ENCODE measurements at places on chromosomes 2 and 18.

DNA sequence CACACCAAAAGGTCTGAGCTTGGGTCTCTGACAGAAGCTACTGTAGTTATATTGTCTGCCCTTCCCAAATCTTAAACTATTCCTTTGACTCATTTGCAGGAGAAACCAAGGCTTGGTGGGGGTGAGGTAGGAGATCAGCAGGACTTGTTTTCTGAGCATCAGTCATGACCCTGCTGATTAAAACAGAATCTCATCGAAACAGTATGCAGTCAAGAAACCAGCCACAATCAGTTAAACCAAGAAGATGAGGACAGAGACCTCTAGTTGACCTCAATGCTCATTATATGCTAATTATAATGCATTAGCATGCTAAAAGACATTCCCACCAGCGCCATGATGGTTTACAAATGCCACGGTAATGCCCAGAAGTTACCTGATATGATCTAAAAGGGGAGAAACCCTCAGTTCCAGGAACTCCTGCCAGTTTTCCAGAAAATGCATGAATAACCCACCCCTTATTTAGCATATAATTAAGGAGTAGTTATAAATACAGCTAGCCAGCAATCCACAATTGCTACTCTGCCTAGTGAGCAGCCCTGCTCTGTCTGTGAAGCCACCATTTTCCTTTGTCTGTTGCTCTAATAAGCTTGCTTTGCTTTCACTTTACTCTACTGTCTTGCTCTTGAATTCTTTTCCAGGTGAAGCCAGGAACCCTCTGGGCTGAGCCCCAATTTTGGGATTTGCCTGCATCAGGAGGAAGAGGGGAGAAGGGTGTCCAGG, 26.7 kb downstream of the DSC3 start:
- DNase-seq, result no peak

DNA sequence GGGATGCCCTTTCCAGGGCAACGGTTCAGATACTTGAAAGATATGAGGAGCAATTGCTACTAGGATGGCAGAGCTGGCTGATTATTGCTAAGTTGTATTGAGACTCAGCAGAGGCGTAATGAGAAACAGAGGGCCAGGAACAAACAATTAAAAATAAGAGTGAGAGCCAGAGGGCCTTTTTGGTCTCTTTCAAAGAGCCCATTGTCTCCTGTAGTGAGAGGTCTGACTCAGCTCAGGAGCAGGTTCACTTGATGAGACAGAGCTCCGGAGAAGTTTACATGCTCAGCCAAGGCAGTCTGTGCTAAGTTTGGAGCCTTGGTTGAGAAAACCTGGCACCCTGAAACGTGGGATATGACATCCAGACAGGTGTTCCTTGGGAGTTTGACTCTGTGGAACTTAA, 303.9 kb upstream of the DLGAP1 start:
- no peak for DNase-seq

- no peak for DNase-seq
Measured at GRCh38 chr2:218679119-218679518, 7.2 kb downstream of the STK36 start.

DNA sequence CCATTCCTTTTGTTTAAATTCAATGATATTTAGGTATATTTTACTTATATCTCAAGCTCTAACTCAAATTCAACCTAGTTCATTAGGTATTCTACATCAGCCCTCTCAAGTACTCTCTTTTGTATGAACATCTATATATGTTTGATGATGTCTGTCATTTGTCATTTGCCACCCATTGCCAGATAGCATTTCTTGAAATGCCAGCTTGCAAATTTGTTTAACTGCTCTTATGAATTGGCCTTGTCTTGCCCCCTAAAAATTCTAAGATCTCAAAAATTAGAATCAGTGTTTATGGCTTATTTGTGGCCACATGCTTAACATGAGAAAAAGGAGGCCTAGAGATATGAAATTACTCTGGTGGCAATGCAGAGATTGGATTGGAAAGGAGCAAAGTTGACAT, 1140.3 kb upstream of the DDX18 start:
- DNase-seq, result no peak

DNA sequence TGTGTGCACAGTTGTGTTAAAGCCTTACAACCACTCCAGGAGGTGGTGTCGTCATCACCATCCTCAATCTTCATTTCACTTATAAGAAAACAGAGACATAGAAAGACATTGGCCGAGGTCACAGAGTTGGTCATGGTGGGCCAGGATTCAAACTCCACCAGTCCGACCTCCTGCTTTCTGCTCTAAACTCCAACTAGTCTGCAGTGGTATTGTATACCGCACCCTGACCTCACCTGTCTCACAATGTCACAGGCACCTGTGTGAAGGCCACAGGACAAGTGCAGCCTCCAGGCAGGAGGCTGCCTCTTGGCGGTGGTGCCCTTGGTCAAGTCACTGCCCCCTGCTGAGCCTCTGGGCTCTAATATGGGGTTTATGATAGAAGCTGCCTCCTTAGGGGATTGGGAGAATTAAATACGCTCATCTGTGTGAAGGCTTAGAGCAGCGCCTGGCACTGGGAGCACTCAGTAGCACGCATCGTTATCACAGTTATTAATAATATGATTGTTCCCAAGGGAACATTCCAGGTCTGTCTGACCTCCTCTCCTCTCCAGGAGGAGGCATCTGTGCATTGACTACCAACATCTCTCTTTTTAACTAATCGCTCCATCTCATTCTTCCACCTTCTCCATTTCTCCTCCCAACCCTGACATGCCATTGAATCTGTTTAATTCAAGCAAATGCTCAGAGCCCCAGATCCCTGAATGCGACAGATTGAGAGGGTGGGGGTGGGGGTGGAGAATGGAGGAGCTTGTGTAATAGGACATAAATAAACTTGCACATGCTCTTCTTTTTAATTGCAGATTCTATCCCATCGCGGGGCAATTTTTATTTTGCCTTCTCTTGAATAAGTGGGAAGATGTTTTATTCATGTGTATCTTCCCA, 112.7 kb downstream of the MCFD2 start:
- DNase-seq, result no peak

DNA sequence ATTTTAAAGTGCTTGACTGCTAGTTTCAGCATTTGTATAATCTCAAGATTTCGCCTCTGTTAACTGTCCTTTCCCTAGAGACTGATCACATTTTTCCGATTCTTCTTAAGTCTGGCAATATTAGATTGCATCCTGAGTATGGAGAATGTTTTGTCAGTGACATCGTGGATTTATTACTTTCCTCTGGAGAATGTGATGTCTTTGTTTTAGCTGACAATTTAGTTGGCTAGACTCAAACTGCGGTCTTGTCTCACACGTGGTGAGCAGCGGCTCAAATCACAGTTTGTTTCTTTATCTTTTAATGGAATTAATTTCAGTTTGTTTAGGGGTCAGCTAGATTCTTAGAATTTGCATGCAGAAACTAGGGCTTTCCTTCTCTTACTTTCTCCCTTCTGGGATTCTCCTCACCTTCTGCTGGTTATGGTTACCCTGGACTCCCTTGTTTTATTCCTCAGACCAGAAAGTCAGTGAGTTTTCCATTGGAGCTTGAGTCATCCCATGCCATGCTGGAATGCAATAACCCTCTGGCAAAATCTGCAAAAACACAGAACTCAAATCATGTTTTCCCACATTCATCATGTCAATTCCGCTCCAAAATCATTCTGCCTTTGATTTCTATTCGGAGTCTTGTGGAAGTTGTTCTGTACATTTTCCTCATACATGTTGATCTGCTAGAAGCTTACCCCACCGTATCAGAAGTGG, 327.2 kb upstream of the TRIB2 start:
- no peak for DNase-seq

DNA sequence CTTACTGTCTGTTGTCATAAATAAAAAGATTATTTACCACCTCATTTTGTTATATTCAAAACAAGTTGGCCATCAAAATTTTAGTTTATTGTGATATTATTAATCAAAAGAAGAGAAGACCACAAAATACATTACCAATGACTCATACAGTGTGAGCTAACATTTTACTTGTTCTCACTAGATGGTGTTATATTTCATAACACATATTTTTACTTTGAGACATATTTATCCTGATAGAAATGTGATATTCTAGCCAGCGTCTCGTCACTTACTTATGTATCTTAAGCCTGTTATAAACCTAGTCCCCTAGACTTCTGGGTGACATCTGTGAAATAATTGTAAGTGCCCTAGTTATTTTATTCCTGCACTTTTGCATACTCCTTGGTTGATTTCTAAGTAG, 263.2 kb downstream of the CDH7 start:
- no peak for DNase-seq

GRCh38 chr2:145741181-145741580, 1221.3 kb upstream of the ZEB2 start:
- DNase-seq, result no peak

- no peak for DNase-seq
Measured at GRCh38 chr2:200155652-200156051, 150.8 kb upstream of the SPATS2L start.

GRCh38 chr2:105320651-105321215, 8.8 kb downstream of the TGFBRAP1 start:
- no peak for DNase-seq

DNA sequence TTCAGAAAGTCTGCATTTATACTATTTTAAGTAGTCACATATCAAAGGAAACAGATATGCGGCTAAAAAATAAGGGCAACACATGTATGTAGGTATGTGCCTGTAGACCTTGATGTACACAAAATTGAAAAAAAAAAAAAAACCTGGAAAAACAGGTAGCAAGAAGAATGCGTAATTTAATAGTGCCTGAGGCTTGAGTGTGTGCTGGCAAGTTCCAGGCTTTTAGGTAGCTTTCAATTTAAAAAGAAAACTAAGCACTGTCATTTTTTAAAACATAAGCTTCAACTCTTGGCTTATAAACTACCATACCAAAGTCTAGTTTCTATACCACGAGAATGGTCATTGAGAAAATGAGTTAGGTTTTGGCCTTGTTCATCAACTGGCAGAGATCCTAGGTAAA, 72.3 kb downstream of the OTX1 start:
- no peak for DNase-seq

DNA sequence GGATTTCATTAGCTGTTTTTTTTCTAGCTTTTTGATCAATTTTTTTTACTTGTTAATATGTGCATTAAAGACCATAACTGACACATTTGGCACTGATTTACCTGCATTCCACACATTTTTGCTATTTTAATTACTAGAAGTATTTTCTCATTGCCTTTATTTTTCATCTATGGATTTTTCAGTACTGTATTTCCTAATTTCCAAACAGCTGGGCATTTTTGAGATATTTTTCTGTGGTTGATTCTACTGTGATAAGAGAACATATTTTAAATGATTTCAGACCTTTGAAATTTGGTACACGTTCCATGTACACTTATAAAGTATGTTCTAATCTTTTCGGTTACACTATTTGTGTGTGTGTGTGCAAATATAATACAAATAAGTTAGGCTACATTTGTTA, 135.3 kb downstream of the PARD3B start:
- no peak for DNase-seq

GRCh38 chr2:46040563-46041155, 256.5 kb upstream of the EPAS1 start:
- no peak for DNase-seq

DNA sequence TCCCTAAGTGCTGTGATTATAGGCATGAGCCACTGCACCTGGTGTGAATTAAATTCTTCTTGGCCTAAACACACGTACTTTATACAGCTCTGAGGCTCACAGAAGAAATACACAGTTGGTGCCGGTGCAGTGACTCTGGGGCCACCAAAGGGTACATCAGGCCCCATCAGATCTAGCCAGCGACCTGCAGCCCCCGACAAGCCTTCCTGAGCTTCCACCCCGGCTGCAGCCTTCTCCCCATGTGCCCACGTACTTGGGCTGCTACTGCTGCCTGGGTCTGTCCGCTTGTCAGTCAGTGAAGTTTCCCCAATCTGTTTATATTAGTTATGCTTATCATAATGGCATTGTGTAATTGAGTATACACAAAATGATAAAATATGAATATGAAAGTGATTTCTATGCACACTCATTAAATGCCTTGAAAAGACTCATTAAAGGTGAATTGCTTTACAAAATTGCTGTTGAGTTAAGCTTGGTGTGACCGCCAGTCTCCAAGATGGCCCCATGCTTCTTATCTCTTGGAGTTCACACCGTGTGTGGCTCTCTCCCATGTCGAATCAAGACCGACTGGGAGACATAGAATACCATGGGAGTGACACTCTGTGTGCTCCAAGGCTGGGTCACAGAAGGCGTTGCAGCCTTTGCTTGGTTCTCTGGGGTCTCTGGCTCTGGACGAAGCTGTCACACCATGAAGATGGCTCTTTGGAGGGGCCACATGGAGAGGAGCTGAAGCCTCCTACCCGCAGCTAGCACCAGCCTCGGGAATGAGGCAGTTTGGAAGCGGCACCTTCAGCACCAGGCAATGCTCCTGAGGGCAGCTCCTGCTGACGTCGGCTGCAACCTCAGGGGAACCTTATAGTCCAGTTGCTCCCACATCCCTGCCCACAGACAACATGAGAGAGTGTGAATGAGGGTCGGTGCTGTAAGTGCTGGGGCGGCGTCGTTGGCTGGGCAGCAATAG, 29.2 kb upstream of the HPCAL1 start:
- no peak for DNase-seq

DNA sequence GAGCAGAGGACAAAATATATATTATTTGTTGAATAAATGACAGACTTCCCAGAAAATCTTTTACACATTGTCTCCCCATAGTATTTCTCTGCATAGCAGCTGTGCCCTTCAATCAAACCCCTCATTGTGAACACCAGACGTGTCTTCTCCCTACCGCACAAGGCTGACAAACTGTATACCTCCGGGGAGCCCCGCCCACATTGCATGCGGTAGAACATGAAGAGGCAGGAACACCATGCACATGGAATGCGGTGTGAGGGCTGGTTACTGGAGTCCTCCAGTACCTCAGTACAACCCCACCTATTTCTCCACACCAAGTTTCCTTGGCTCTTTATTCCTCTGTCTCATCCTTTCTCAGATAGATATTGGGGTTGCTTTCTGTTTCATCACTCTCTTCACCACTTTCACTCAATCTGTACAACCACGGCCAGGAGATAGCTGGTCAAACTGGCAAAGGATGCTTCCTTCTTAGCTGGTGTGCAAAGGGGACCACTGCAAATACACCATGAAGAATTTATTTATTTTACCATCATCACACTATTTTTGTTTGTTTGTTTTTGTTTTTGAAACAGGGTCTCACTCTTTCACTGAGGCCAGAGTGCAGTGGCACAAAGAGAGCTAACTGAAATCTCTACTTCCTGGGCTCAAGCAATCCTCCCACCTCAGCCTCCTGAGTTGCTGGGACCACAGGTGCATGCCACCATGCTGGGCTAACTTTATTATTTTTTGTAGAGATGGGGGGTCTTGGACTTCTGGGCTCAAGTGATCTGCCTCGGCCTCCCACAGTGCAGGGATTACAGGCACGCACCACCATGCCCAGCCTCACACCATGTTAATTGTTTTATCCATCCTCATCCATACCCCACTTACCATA, 2.3 kb upstream of the NBAS start:
- DNase-seq, result no peak

GRCh38 chr18:62258093-62258492, 67.0 kb upstream of the TNFRSF11A start:
- DNase-seq, result no peak

- DNase-seq, result no peak
Measured at GRCh38 chr2:31563273-31563839, 17.4 kb downstream of the SRD5A2 start.

- no peak for DNase-seq
Measured at GRCh38 chr18:62287781-62288664, 37.1 kb upstream of the TNFRSF11A start.

- DNase-seq, result no peak
Measured at GRCh38 chr2:197108758-197109157, 182.3 kb upstream of the PGAP1 start.

All from stimulated activated CD4-positive, alpha-beta T cell treated with anti-CD3 and anti-CD28 coated beads, Interleukin-1b, Interleukin-23, amount 100 ng/mL, for 48 hours (primary cell).